ENCODE measurements at places on chromosomes 1 and 21.

DNA sequence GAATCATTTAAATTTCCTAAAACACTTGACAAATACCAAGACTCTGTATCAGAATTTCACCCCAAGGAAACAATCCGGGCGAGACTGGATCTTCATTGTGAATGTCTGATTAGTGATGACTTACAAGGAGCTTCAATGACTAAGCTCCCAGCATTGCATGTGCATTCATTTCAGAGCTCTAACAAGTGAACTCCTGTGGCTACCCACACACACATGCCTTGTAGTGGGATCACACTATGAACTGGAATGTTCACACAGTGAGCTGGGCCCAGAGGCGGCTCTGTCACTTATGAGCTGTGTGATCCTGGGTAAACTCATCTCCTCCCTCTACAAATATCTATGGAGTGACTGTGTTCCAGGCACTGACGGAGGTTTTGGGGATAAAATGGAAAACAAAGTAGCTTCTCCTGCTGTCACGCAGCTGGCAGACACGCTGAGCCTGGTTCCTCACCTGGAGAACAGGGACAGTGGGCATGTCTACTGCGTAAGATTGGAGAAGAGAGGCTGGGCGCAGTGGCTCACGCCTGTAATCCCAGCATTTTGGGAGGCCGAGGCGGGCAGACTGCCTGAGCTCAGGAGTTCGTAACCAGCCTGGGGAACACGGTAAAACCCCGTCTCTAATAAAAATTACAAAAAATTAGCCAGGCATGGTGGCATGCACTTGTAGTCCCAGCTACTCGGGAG, 56.9 kb downstream of the CLSTN1 start:
- no peak for DNase-seq

DNA sequence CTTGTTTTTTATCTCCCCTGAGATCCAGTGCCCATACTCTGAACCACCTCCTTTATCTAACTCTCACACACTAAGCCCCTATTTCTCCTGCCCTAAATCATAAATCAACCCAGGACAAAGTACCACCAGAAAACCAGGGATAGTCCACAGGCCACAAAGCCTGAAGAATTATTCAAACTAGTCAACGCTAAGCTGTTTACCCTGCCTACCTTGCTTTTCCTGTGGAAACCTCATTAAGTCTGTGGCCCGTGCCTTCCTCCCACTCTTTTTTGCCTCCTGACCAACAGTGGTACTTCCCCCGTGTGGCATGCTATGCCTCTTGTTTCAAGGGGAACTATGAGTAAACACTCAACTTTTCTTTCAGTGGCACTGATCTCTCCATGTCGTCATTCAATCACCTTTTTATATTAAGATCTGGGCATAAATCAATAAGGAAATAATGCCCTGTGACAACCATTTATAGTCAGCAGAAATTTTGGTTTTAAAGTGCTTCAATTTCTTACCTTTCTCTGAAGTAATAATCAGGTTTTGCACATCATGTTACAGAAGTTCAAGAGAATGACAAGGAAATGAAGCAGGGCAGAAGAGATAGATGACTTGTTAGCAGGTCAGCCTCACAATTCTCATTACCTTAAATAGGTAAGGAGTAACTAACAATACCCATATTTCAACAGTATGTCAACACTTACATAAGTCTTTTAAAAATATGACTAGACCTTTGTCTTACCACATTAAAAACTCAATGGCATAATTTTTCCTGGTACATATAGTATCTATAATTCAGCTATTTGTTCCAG, 32.1 kb downstream of the EYA3 start:
- DNase-seq = peak; percentile 4

DNA sequence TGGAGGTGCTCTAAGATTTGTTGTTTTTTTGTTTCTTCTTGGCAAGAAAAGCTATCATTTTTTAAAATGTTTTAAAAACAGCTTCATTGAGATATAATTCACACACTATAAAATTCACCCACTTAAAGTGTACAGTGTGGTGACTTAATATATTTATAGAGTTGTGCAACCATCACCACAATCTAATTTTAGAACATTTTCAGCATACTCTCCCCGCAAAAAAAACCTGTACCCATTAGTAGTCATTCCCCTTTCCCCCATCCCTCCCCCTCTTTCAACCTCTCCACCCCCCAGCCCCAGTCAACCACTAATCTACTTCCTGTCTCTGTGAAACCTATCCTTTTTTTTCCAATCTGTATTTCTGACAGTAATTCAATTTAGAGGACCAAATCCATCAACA, 30.6 kb downstream of the ZC3H11B start:
- no peak for DNase-seq

DNA sequence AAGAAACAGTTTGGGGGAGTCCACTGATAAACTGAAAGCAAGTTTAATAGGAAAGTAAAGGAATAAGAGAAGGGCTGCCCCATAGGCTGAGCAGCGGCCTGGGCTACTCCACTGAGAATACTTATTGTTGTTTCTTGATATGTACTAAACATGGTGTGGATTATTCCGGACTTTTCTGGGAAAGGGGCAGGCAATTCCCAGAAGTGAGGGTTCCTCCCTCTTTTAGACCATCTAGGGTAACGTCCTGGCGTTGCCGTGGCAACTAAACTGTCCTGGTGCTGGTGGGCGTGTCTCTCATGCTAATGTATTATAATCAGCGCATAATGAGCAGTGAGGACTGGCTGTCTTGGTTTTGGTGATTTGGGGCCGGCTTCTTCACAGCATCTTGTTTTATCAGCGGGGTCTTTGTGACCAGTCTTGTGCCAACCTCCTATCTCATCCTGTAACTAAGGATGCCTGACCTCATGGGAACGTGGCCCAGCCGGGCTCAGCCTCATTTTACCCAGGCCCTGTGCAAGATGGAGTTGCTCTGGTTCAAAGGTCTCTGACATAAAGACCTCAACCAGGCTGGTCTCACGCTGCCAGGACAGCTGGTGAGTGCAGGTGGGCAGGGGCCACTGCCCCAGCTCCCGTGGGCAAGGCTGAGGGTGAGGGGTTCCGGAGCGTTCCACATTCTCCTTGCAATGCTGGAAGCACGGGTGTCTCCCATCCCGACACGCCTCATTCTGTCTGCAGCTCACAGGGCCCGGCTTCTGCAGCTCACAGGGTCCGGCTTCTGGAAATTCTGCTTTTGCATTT, 19.6 kb upstream of the C1orf159 start:
- DNase-seq = no peak

DNA sequence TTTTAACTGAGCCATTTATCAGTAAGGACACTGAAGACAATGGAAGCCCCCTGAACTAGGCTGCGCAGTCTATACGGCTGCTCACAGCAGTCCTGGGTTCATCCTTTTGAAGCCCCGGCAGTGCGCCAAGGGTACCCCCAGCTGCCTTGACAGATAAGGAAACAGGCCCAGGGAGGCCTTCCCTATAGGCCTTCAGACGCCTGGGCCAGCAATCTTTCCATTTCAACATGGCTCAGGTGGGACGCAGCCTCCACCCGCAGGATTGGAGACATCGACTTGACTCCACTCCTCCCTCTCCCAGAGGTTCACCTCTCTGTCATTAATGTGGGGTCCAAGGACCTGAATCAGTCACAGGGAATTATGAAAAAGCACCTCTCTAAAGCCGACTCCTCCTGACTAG, 2.8 kb upstream of the LYPD8 start:
- DNase-seq = no peak

GRCh38 chr1:42777852-42778251, 6.9 kb upstream of the TMEM269 start:
- no peak for DNase-seq

DNA sequence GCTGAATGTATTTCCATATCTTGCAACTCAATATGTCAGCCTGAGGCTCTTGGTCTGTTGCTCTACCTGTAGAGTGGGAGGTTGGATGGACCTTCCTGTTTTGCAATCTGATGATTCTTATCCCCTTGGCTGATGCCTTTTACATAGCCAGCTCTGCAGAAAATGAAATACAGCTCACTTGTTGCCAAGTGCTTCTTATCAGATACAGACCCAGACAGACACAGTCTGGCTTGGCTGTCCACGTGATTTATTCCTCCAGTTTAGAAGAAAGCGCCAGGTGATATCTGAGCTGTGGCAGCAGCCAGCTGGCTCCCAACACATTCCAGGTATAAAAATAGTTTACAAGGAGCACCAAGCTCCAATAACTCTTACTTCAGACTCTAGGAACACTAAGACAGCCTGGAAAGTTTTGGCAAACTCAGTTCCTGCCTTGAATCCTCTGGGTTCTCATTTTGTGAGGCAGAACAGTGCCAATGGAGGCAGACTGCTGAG, 479.2 kb upstream of the USP24 start:
- no peak for DNase-seq

GRCh38 chr1:36328713-36329112, 5.3 kb upstream of the EVA1B start:
- DNase-seq = no peak

DNA sequence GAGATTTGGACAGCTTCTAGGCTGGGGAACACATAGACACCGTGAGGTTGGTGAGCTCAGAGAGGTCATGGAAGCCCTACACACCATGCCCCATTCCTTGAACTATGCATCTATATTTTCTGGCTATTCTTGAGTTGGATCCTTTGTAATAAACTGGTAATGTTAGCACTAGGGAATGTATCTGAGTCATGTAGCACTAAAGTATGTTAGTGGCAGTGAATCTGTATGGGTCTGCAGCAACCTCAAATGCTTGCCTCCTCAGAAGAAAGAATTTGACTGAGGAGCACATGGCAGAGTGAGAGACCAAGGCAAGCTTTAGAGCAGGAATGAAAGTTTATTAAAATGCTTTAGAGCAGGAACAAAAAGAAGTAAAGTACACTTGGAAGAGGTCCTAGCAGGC, 43.7 kb upstream of the LRRC7 start:
- no peak for DNase-seq

DNA sequence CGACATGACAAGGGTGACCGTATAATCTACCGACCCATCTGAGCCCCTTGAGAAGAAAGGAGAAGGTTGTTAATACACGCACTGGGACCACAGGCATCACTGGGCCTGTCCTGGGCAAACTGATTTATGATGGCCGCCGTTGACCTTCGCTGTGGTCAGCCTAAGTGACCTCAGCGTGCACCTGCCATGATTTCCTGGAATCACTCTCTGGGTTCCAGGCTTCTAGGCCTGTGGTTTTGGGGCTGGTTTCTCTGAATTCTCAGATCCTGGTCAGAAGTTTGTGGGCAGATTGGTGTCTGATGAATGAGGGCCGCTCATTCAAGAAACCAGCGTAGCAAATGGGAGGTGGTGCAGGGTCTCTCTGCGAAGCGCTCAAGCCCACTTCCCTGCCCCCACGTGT, 64.0 kb downstream of the SIK1 start:
- no peak for DNase-seq

- no peak for DNase-seq
Measured at GRCh38 chr1:107821340-107821739, 143.6 kb downstream of the VAV3 start.
